ENCODE measurements at places on chromosomes 7 and 10.
A peak's percentile ranks its signal among the peaks of the same experiment; 100 is the strongest.

DNA sequence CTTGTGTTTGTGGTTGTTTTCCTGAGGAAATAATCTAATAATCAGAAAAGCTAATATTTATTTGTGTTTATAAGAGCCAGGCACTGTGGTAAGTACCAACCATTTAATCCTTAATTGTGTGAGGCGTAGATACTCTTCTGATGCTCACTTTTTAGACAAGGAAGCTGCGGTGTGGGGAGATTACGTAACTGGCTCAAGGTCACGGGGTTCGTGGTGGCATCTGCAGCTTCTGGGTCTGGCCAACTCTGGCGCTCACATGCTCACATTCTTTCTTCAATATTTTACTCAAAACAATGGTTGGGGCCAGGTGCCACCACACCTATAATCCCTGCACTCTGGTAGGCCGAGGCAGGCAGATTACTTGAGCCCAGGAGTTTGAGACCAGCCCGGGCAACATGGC is 77.6 kb downstream of the RALA start:
- no peak overlapping the region for H3K4me3 ChIP-seq
- no peak overlapping the region for H3K27ac ChIP-seq
- no peak for DNase-seq
- H3K36me3 ChIP-seq: peaks cover 19% of the 10 kb centered on the region
- peaks cover 24% of the 10 kb centered on the region for H3K4me1 ChIP-seq
- H3K27me3 ChIP-seq: no peaks in the 10 kb centered on the region

DNA sequence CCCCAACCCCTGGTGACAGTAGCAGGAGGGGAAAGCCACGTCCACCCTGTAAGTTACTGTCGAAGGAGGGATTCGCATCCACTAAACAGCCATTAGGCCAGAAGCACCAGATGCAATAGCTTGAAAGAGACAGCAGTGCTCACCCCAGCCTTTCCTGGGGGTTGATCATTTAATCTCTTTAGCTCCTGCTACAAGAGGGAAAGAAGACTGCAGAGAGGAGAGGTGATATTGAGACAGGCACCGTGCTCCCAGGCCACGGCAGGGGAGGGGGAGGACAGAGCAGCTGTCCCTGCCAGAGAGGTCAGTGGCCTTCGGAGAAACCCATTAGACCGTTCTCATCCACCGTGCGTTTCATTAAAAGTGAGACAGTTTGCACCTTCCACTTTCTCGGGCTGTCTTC is 148.3 kb downstream of the CDH23 start:
- H3K4me3 ChIP-seq: no peak overlapping the region
- no peaks in the 10 kb centered on the region for H3K4me1 ChIP-seq
- no peak overlapping the region for H3K27ac ChIP-seq
- H3K27me3 ChIP-seq: peaks cover 13% of the 10 kb centered on the region
- no peaks in the 10 kb centered on the region for H3K36me3 ChIP-seq

DNA sequence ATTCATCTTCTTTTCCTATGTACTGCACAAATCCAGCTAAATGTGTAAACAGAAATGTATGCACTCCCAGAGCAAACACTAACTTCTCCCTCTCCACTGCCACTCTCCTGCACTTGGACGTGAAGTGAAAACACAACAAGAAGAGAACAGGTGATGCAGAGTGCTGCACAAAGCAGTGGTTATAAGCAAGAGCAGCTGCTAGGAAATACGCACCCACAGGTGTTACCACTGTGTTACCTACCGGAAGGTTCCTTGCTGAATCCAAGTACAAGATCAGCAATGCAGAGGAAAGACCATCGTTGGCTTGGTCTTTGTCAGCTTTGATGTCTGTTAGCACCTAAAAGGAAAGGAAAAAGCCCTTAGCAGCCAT is 54.6 kb upstream of the NCAPG2 start:
- H3K27ac ChIP-seq: no peak overlapping the region
- no peak for DNase-seq
- H3K4me3 ChIP-seq: no peak overlapping the region
- no peaks in the 10 kb centered on the region for H3K27me3 ChIP-seq
- peaks cover 58% of the 10 kb centered on the region for H3K36me3 ChIP-seq

GRCh38 chr10:112801748-112802147 is 148.3 kb upstream of the TCF7L2 start:
- no peak overlapping the region for H3K4me3 ChIP-seq
- H3K27ac ChIP-seq: no peak overlapping the region
- DNase-seq: no peak
- no peaks in the 10 kb centered on the region for H3K27me3 ChIP-seq
- peaks cover 2% of the 10 kb centered on the region for H3K4me1 ChIP-seq
- H3K36me3 ChIP-seq: no peaks in the 10 kb centered on the region

DNA sequence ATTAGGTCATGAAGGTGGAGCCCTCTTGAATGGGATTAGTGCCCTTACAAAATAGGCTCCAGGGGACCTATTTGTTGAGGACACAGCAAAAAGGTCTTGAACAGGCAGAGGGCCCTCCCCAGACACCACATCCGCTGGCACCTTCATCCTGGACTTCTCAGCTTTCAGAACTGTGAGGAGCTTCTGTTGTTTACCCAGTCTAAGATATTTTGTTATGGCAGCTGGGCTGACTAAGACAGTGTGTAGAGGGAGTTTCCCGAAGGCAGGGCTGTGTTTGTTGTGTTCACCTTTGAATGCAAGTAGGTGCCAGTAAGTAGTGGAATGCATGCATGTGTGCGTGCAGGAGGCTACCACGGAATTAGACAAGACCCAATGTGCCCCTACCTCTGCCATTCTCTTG is 106.7 kb downstream of the PTPRE start:
- no peaks in the 10 kb centered on the region for H3K36me3 ChIP-seq
- no peaks in the 10 kb centered on the region for H3K27me3 ChIP-seq
- no peak overlapping the region for H3K27ac ChIP-seq
- H3K4me3 ChIP-seq: no peak overlapping the region
- no peak for DNase-seq

DNA sequence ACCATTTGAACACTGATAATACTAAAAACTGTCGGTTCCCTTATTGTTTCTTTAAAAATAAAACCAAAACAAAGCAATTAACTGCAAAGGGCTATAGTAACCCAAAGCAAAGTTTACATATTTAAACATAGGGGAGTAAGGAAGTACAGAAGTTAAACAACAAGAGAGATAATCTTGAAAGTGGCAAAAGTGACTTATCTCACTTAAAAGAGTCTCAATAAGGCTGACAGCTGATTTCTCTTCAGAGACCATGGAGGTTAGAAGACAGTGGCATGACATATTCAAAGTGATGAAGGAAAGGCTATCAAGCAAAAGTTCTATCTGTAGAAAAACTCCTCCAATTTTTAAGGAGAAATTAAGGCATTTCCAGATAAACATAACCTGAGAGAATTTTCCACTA is 233.5 kb upstream of the HDAC9 start:
- no peaks in the 10 kb centered on the region for H3K27me3 ChIP-seq
- no peak overlapping the region for H3K4me3 ChIP-seq
- H3K4me1 ChIP-seq: no peaks in the 10 kb centered on the region
- H3K36me3 ChIP-seq: peaks cover 3% of the 10 kb centered on the region
- H3K27ac ChIP-seq: no peak overlapping the region

GRCh38 chr10:70367195-70367796 is 15.1 kb downstream of the LRRC20 start:
- no peak overlapping the region for H3K4me3 ChIP-seq
- no peaks in the 10 kb centered on the region for H3K36me3 ChIP-seq
- peaks cover 20% of the 10 kb centered on the region for H3K4me1 ChIP-seq
- DNase-seq: no peak
- H3K27me3 ChIP-seq: no peaks in the 10 kb centered on the region
- peak overlapping the region; percentile 86 for H3K27ac ChIP-seq
